ENCODE measurements at places on chromosomes 2 and 18. TPM values are rescaled to one million over a fixed set of nuclear protein-coding genes. Genes with fewer than 3 reads are reported as not detected.

PID1 gene
- 11.4 TPM for total RNA-seq

ATG4B gene
- total RNA-seq, result 70.1 TPM

PJVK gene
- 0.60 TPM for total RNA-seq

GRHL1 gene
- 0.08 TPM for total RNA-seq

GPR45 gene
- not detected for total RNA-seq

NT5C1B gene
- not detected for total RNA-seq

UGT1A5 gene
- not detected for total RNA-seq

PROM2 gene
- total RNA-seq, result 1.4 TPM

CNDP2 gene
- total RNA-seq, result 53.2 TPM

NAGK gene
- total RNA-seq, result 73.1 TPM

IL36B gene
- total RNA-seq, result not detected

TRABD2A gene
- 8.9 TPM for total RNA-seq

RNF152 gene
- total RNA-seq, result 33.3 TPM

FSHR gene
- total RNA-seq, result not detected

HOXD11 gene
- total RNA-seq, result not detected

TMEM17 gene
- total RNA-seq, result 1.4 TPM

MAB21L4 gene
- not detected for total RNA-seq

SALL3 gene
- not detected for total RNA-seq

EMILIN1 gene
- total RNA-seq, result 319 TPM
